ENCODE measurements at places on chromosomes 4 and X.

GRCh38 chrX:103539695-103540094, 20.4 kb upstream of the RAB40A start:
- no peak for DNase-seq

DNA sequence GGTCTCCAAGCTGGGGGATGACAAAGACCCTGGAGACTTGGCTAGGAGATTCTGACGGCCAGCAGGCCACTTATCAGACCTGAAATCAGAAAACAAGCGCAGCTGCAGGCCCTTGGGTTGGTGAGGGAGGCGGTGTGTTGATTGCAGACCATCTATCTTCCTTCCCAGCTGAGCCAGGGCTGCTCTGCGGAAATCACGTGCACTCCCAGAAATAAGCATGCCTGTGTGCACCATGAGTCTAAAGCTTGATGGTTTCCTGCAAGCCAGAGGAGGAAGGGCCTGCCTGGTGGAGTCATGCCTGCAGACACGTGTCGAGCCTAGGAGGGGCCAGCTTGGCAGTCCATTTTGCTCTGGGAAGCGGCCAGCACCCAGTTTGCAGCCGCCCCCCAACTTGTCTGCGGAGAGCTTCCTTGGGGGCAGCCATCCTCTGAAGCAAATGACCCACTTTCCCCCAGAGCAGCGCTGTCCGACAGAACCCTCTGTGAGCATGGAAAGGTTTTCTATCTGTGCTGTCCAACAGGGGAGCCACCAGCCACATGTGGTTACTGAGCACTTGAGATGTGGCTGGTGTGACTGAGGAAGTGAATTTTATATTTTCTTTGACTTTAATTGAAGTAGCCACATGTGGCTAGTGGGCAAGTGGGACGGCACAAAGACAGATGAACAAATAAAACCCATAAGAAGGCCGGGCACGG, 175.7 kb upstream of the BCOR start:
- DNase-seq, result no peak

GRCh38 chrX:30833896-30834295, 55.2 kb downstream of the TAB3 start:
- no peak for DNase-seq

- no peak for DNase-seq
Measured at GRCh38 chr4:52266537-52267137, 215.5 kb downstream of the SPATA18 start.

- no peak for DNase-seq
Measured at GRCh38 chrX:154384284-154384892, 5.3 kb downstream of the EMD start.

- no peak for DNase-seq
Measured at GRCh38 chrX:25010784-25011588, 4.8 kb downstream of the ARX start.

- no peak for DNase-seq
Measured at GRCh38 chr4:105994061-105994460, 98.8 kb downstream of the NPNT start.

DNA sequence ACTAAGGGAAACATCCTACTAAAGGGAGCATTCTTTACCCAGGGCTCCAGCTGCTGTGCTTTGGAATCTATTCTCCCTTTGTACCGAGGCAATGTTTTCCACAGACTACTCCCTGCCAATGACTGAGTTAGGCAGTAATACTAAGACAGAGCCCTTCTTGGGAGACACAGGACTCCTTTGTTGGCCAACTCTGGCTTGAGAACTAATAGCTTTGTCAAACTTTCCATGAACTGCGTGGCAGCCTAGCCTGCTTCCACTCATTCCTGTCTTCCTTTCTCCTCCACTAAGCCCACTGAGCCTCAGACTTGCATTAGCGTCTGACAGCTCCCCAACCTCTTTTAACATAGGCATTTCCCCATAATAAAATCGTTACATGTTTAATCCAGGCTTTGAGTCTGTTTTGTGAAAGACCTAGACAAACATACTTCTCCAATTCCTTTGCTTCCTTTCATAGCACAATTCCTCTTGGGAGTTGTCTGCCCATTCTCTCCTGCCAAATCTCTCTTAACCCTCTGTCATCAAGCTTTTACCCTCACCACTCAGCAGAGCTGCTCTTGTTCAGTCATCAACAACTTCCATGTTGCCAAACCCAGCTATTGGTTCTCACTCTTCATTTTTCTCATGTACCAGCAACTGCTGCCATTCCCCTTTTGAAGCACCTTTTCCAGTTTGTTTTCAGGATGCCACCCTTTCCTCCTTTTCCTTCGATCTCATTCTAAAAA, 300.3 kb upstream of the IGFBP7 start:
- no peak for DNase-seq

- peak; percentile 26 for DNase-seq
Measured at GRCh38 chrX:7996414-7996813, 69.2 kb upstream of the PNPLA4 start.

- DNase-seq, result no peak
Measured at GRCh38 chrX:110407910-110408545, 49.4 kb downstream of the RTL9 start.

GRCh38 chrX:119887721-119888425, 7.8 kb upstream of the AKAP14 start:
- no peak for DNase-seq

DNA sequence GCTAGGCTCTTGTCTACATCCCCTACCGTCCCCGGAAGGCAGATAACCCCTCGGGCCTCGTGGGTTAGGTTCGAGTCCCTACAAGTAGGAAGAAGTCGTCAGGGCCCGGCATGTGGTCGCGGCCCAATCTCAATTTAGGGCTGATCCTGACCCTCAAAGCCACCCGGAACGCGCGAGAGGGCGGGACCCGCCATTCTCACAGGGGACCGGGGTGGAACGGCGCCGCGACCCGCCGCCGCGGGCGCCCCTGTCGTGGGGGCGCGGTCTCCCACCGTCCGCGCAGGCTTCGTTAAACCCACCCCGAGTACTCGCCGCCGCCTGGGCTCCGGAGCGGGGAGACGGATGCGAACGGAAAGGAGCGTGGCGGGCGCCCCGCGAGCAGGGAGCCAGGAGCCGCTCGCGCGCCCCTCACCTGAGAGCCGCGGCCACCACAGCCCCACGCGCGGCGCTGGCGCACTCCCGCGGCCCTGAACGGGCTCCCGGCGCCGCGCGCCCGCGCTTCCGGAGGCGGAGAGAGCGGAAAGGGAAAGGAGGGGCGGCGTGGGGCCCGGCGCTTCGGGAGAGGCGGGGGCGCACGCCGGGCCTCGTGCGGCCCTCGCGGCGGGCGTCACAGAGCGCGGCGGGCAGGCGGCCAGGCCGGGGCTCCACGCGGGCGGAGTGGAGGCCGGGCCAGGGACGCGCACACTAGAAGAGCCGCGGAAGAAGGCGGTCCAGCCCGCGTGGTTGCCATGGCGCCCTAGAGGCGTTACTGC, at the start of gene CFAP97:
Gene CFAP97 (minus strand): TSS at position 515 of the 752 bp plus-strand sequence. CDS start 12,804 bp downstream, outside the sequence.
- peak; percentile 69 for DNase-seq

GRCh38 chrX:56789518-56790070, 60.6 kb downstream of the NBDY start:
- no peak for DNase-seq

DNA sequence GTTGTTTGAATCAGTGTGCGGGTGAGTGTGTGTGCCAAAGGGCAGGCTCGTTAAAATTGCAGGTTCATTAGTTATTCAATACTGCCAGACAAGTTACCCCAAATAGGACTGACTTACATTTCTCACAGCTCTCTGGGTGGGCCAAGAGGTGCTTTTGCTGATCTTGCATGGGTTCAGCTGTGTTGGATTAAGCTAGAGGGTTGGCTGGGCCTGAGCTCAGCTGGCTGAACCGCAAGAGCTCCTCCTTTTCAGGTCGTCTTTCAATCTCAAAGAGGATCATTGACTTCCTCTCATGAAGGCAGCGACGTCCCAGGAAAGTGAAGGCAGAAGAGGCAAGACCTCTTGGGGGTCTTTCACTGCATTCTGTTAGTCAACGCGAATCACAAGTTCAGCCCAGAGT, 343.3 kb upstream of the FRG1 start:
- DNase-seq, result no peak

- DNase-seq, result no peak
Measured at GRCh38 chrX:2242326-2242725, 258.4 kb downstream of the DHRSX start.

GRCh38 chr4:10123227-10124101, 6.9 kb upstream of the WDR1 start:
- no peak for DNase-seq

DNA sequence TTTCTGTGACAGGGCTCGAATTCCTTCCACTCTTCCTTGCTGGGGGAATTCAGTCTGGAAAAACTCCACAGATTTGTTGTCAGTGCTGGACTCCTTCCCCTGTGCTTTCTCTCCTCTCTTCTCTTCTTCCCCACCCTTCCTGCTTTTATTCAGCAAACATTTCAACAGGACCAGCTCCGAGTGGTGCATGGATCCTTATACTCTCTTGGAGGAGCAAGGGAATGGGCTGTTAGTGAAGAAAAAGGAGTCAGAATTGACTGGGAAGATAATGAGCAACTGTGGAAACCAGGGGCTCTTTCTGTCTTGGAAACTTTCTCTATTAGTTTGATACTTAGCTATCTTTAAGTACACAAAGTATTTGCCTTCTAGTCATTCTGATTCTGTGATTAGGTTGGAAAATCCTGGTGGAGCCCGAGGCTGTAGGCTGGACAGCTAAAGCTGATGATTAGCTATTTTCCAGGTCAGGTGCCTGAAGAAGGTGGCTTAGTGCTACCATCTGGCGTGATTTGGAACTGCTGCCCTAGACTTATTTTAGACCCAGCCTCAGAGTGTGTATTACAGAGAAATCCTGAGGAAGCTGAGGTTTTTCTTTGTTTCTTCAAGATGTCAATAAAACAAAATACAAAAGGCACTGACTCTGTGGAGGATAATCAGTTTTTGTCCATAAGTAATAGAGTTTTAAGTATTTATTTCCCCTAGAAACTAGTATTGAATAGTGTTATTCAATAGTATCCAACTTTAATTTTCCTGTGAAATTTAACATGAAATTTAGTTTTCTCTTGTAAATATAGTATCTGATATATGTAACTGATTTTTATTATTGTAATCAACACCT, 38.4 kb downstream of the NAP1L5 start:
- peak; percentile 65 for DNase-seq

DNA sequence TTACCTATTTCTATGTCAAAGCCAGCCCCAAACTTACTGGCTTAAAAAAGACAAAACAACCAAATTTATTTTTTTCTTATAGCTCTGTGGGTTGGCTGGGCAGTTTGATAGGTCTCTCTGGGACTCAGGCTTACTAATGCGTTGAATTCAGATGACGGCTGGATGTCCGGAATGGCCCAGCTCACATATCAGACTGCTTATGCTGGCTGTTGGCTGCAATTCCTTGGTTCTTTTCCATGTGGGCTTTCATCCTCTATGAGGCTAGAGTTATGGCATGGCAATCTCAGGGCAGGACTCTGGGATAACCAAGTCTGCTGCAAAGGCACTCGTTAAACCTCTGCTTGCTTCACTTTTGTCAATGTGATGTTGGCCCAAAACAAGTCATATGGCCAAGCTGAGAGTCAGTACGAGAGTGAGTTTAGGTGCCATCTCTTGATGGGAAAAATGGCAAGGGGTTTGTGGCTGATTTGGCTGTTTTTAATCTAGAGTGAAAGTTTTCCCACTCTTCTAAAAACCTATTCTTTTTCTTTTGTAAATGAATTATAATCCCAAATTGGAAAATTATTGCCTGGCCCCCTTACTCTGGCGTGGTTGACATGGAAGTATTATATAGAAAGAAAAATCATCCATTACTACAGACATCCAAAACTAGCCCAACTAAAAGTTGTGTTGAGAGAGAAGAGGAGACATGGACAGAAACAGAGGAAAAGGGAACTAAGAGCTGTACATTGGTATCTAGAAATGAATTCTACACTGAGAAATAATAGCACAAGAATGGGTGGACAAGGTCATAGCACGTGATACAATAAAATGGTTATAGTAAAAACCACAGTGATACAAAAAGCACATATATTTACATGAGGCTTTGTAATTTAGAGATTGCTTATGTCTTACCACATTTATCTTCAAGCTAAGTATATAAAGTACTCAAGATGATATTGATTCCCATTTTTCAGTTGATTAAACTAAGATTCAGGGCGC, 6.6 kb downstream of the PRIMPOL start:
- DNase-seq, result no peak

- DNase-seq, result no peak
Measured at GRCh38 chrX:79162076-79162475, 17.6 kb downstream of the GPR174 start.

- no peak for DNase-seq
Measured at GRCh38 chr4:8247047-8247930, 22.3 kb upstream of the HTRA3 start.

GRCh38 chrX:18861511-18861910, 122.4 kb downstream of the PHKA2 start:
- DNase-seq, result no peak

GRCh38 chrX:42755815-42756214, 22.1 kb downstream of the PPP1R2C start:
- DNase-seq, result no peak

GRCh38 chr4:1759818-1760223, 33.3 kb upstream of the FGFR3 start:
- DNase-seq, result no peak

GRCh38 chr4:80335554-80336358, at the start of gene CFAP299:
TSS of gene CFAP299 (plus strand) at chr4:80335730.
- peak; percentile 74 for DNase-seq

GRCh38 chr4:39994406-39994805, 16.7 kb upstream of the PDS5A start:
- DNase-seq, result no peak

Data from astrocyte of the cerebellum (primary cell).